ENCODE measurements at places on chromosomes 3 and 15. TPM values are rescaled to one million over a fixed set of nuclear protein-coding genes. Genes with fewer than 3 reads are reported as not detected.

DNA sequence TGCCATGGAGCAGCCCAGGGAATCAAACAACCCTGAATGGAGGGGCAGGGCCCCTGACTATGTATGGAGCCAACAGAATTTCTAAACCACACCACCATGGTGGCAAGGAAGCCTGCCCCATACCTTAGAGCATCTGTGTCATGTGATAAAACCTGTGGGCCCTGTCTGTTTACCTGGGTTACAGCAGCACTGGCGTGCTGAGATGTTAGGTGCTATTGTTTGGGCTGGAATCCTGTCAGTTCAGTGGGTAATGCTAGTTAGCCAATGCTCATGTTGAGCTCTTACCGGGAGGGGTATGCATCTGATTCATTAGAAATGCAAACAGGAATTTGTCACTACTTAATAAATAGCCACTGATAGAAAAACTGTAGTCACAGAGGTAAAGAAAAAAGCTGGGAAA, 63.5 kb upstream of the ETV5 start:
- no peak for DNase-seq
- H3K4me1 ChIP-seq, result no peaks in the 10 kb centered on the region
- peaks cover 4% of the 10 kb centered on the region for H3K27me3 ChIP-seq
- no peak overlapping the region for H3K4me3 ChIP-seq
- no peak overlapping the region for H3K27ac ChIP-seq

- no peak for DNase-seq
- H3K27ac ChIP-seq, result no peak overlapping the region
- no peaks in the 10 kb centered on the region for H3K27me3 ChIP-seq
These were observed 43.8 kb downstream of the SLC2A2 start for GRCh38 chr3:170982733-170983132.

- H3K4me1 ChIP-seq, result no peaks in the 10 kb centered on the region
- DNase-seq, result no peak
- no peaks in the 10 kb centered on the region for H3K27me3 ChIP-seq
- peaks cover 7% of the 10 kb centered on the region for H3K36me3 ChIP-seq
These were observed 92.8 kb downstream of the GOLIM4 start for GRCh38 chr3:168002786-168003368.

- no peaks in the 10 kb centered on the region for H3K27me3 ChIP-seq
- no peak overlapping the region for H3K27ac ChIP-seq
- H3K36me3 ChIP-seq, result peaks cover 40% of the 10 kb centered on the region
- H3K4me1 ChIP-seq, result peaks cover 10% of the 10 kb centered on the region
- no peak for DNase-seq
- no peak overlapping the region for H3K4me3 ChIP-seq
These were observed 56.3 kb downstream of the HMG20A start for GRCh38 chr15:77476995-77477394.

DNA sequence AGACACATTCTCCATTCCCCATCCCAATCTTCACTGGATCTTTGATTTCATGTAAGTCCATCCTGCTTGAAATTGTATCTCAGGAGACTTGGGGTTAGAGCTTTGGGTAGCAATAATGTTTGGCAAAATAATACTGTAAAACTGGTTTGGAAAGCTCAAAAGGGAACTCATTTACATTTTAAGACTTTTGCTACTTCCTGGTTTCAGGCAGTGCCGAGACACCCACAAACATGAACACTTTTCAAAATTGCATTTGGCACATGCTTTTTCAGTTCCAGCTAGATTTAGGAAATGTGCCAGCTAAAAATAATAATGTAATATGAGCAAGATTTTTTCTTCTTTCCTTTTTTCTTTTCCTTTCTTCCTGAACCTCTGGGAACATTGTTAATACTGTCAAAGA, 145.7 kb upstream of the CBLB start:
- no peak overlapping the region for H3K4me3 ChIP-seq
- H3K36me3 ChIP-seq, result peaks cover 2% of the 10 kb centered on the region
- DNase-seq, result no peak
- H3K27me3 ChIP-seq, result no peaks in the 10 kb centered on the region
- H3K27ac ChIP-seq, result no peak overlapping the region
- peaks cover 15% of the 10 kb centered on the region for H3K4me1 ChIP-seq

- peaks cover 33% of the 10 kb centered on the region for H3K4me1 ChIP-seq
- no peaks in the 10 kb centered on the region for H3K27me3 ChIP-seq
- no peak for DNase-seq
- H3K36me3 ChIP-seq, result peaks cover 13% of the 10 kb centered on the region
- peak overlapping the region; percentile 84 for H3K27ac ChIP-seq
These were observed 17.9 kb downstream of the FAM174B start for GRCh38 chr15:92637626-92638025.

DNA sequence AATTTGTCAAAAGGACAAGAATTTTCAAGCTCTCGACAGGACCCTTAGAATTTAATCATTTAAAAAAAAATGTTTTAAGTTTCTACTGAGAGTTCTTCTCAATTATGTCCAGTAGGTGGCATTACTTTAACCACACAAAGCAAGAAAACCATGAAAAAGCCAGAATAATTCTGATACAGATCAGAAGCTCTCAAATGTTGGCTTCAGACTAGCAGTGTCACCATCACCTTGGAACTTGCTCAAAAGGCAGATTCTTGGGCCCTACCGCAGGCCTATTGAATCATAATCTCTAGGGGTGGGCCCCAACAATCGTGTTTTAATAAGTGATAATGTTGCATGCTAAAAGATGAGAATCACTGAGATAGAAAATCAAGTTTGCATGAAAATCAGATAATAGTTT, 99.5 kb upstream of the KCNMB2 start:
- H3K36me3 ChIP-seq, result no peaks in the 10 kb centered on the region
- H3K4me1 ChIP-seq, result peaks cover 38% of the 10 kb centered on the region
- H3K4me3 ChIP-seq, result no peak overlapping the region
- peak overlapping the region; percentile 6 for H3K27ac ChIP-seq

GRCh38 chr3:13579063-13579462, 30.1 kb downstream of the FBLN2 start:
- H3K27ac ChIP-seq, result no peak overlapping the region
- H3K4me1 ChIP-seq, result peaks cover 34% of the 10 kb centered on the region
- H3K36me3 ChIP-seq, result no peaks in the 10 kb centered on the region
- H3K27me3 ChIP-seq, result no peaks in the 10 kb centered on the region
- DNase-seq, result no peak
- no peak overlapping the region for H3K4me3 ChIP-seq

DNA sequence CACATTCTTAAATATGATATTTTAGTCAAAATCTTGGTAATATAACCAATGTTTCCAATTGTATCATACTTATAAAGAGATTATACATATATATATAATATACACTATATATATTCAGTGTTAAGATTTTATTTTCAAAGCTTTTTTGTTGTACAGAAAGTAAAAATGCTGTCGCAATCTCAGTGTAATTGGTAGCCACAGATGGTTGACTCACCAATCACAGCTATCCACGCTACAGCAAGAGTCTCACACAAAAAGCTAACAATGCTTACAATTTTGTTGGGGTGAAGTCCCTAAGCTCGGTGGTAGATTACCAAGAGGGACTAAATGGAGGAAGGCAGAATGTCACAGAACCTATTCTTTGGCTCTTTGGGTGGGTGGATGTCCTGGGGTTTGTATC, 16.9 kb upstream of the CFAP161 start:
- peaks cover 31% of the 10 kb centered on the region for H3K27me3 ChIP-seq
- H3K27ac ChIP-seq, result no peak overlapping the region
- no peaks in the 10 kb centered on the region for H3K36me3 ChIP-seq
- no peaks in the 10 kb centered on the region for H3K4me1 ChIP-seq
- H3K4me3 ChIP-seq, result no peak overlapping the region

- H3K4me1 ChIP-seq, result peaks cover 18% of the 10 kb centered on the region
- H3K36me3 ChIP-seq, result no peaks in the 10 kb centered on the region
- H3K4me3 ChIP-seq, result no peak overlapping the region
These were observed 23.8 kb downstream of the MEX3B start for GRCh38 chr15:82021992-82022391.

DNA sequence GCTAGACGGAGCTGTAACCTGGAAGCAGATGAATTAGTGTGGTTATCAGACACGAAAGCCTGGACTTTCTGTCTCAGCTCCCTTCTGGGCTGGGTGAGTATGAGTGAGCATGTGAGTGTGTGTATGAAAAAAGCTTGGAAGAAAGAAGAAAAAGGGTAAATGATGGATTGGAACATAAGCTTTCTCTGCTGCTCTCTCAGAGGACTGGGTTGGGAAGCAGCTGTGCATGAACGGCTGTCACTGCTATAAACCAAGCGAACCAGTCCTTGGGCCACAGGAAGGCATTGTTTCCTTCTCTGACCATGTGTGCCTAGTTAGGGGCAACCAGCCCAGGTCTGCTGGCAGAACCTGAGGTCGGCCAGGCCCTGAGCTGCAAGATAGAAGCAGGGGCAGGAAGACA, 37.0 kb downstream of the UMPS start:
- no peaks in the 10 kb centered on the region for H3K27me3 ChIP-seq
- H3K4me3 ChIP-seq, result no peak overlapping the region
- no peak overlapping the region for H3K27ac ChIP-seq
- H3K36me3 ChIP-seq, result peaks cover 27% of the 10 kb centered on the region

DNA sequence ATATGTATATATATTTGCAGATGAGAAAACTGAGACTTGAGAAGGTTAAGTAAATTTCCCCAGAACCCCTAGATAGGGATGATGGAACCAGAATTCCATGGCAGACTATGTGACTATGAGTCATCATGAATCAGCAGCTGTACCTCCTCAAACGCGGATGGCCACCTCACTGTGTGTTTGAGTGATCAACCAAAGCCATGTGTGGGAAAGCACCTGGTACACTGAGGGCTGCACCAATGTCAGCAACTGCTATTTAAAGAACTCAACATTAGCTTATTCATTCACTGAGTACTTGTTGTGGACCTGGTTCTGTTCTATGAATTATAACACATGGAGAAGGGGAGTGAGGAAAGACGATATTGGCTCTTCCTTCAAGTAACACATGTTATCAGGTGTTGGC, 377.0 kb downstream of the GAP43 start:
- H3K4me1 ChIP-seq, result peaks cover 17% of the 10 kb centered on the region
- H3K4me3 ChIP-seq, result no peak overlapping the region
- H3K27me3 ChIP-seq, result peaks cover 14% of the 10 kb centered on the region
- peak overlapping the region; percentile 19 for H3K27ac ChIP-seq

DNA sequence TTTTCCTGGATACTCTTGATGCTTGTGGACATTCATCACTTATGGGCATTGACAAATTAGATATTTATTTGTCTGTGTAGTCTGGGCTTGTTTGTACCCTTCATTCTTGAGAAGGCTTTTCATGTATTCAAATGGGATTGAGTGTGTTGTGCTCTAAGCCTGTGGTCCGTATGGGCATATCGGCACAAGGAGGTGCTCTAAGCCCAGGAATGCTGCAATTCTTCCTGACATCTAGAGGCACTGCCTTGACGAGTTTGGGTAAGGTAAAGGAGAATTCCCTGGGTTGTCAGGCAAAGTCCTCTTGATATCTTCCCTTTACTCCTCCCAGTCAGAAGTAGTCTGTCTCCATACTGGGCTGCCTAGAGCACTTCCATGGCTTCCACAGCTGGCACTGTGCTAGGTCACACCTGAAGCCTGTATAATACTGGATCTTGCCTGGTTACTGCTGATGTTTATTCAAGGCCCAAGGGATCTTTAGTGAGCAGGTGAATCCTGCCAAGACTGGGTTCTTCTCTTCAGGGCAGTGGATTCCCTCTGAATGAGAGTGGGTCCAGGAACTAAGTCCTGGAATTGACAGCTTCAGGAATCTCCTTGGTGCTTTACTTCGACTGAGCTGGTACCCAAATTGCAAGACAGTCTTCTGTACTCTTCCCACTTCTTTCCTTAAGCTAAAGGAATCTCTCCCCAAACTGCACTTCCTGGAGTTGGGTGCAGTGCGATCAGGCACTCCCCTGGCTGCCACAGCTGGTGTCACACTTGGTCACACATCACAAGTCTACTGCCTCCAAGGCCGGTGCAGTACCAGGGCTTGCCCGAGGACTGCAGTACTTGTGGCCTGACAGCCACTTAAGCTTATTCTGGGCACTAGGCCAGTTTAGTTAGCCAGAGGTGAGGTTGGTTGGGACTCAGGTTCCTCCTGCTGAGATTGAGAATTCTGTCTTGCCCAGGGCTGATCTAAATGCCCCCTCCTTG, 46.0 kb downstream of the GALK2 start:
- no peaks in the 10 kb centered on the region for H3K27me3 ChIP-seq
- peaks cover 43% of the 10 kb centered on the region for H3K36me3 ChIP-seq
- no peaks in the 10 kb centered on the region for H3K4me1 ChIP-seq
- no peak for DNase-seq
- no peak overlapping the region for H3K27ac ChIP-seq

GRCh38 chr3:113831103-113831355, 7.6 kb upstream of the GRAMD1C start:
- H3K4me3 ChIP-seq, result no peak overlapping the region
- no peaks in the 10 kb centered on the region for H3K36me3 ChIP-seq
- H3K27ac ChIP-seq, result no peak overlapping the region
- no peak for DNase-seq
- H3K4me1 ChIP-seq, result no peaks in the 10 kb centered on the region

GRCh38 chr15:78625606-78626280, 4.9 kb upstream of the CHRNA3 start:
- peaks cover 10% of the 10 kb centered on the region for H3K36me3 ChIP-seq
- no peak overlapping the region for H3K4me3 ChIP-seq
- peaks cover 66% of the 10 kb centered on the region for H3K27me3 ChIP-seq
- H3K27ac ChIP-seq, result no peak overlapping the region
- DNase-seq, result no peak
- no peaks in the 10 kb centered on the region for H3K4me1 ChIP-seq

- DNase-seq, result no peak
- H3K4me3 ChIP-seq, result no peak overlapping the region
- peaks cover 2% of the 10 kb centered on the region for H3K4me1 ChIP-seq
- no peaks in the 10 kb centered on the region for H3K36me3 ChIP-seq
These were observed 354.3 kb downstream of the FGF12 start for GRCh38 chr3:192373032-192373431.

DNA sequence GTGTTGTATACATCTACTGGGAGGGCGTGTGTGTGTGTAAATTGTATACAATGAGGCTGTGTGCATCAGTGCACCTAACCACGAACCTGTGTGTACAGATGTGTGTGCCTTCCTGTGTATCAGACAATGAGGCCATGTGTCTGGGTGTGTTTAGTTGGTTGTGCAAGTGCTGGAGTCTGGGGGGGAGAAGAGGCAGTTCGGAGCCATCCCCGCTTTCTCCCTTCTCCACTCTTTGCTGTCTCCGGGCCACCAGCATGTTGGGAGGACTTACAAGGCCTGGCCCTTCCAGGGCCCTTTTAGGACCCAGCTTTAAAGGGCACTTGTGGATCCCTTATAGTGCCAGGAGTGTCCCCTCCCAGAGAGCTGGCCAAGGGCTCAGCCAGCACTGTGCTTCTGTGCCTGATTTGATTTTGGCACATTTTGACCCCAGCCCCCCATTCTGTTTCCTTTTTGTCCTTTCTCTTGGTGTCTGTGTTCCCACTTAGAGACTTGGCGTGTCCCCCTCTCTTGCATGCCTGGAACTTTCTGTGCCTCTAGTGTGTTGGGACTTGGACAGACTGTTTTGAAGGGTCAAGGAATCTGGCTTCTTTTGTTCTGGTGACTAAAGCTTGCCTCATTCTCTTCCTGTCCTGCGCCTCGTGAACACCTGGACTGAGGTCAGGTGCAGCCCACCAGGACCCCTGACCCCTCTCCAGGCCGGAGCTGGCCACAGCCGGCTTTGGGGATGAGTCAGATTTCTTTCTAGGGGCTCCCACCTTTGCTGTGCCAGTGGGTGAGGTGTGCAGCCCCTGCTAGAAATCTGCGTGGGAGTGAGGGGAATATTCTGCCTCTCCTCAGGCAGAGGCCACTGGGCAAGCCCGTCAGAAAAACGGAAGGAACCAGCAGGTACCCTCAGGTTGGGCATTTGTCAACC, 1.5 kb downstream of the CTDSPL start:
- peak overlapping the region; percentile 92 for H3K27ac ChIP-seq
- peaks cover 2% of the 10 kb centered on the region for H3K36me3 ChIP-seq
- DNase-seq, result no peak
- no peaks in the 10 kb centered on the region for H3K27me3 ChIP-seq

ARGFX gene
- not detected for total RNA-seq

MEX3B gene
- total RNA-seq, result 31.9 TPM

CFAP100 gene
- total RNA-seq, result not detected

TAGLN3 gene
- 1.8 TPM for total RNA-seq

SLC15A2 gene
- total RNA-seq, result 5.4 TPM

RLBP1 gene
- total RNA-seq, result not detected

Data from mesothelial cell of epicardium (in vitro differentiated cells).